ENCODE measurements at places on chromosomes 3 and 15.

DNA sequence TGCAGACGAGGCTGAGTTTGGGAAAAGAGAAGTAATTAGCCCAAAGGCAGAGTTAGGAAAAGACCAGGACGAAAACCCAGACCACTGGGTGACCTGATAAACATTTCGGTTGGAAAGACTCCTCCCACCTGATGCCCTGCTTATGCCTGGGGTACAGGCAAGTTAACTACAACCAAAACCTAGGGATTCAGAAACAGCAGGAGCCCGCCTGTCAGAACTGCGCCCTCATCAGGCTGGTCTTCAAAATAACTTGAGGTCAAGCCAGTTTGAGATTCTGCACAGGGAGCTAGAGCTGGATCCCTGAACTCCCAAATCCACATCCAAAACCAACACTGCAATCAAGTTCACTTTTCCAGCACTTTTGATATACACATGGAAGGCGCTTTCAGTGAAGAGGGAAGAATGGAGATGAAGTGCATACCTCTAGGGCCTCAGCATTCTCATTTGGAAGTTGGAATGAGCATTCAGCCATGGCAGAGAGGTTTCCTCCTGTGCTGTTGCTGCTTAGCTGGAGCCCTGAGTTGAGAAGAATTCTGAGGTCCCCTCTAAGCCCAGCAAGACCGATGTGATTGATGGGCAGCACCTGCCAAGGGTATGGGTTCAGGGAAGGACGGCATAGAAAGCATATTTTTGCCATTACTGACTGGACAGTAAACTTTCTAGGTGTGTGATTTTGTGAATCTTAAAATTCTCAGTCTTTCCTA is 11.6 kb downstream of the TSEN2 start:
- DNase-seq = no peak

DNA sequence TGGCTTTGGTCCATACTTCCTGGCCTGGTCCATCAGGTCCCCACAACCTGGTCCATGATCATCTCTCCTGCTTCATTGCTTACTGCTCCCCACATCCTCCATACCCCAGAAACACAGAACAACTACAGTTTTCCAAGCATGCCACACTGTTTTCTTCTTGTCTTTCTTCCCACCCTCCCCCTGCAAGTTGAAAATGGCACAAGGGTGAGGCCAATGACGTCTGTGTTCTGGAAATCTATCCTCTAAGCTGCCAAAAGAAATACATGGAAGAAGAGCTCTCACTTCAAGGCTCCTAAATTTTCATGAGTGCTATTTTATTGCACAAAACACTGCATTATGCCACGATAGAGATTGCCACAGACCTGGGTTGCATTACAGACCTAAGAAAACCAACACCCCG is 404.4 kb downstream of the VPS13C start:
- DNase-seq = no peak

DNA sequence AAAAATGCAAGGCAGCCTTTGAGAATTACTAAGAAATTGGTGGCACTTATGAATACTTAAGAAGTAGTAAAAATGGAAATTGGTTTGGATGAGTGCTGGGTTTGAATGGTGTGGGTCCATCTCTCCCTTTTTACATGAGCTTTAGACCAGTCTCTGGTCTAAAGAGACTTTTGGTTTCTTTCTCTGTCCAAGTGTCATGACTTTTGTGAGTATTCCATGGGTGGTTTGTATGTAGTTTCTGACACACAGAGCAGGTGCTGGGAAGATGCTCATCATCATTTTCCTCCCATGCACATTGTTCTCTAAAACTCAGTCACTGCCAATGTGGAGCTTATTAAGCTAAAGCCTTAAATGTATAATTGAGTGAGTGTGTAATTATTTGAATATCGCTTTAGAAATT is 63.5 kb downstream of the KAT2B start:
- DNase-seq = no peak

DNA sequence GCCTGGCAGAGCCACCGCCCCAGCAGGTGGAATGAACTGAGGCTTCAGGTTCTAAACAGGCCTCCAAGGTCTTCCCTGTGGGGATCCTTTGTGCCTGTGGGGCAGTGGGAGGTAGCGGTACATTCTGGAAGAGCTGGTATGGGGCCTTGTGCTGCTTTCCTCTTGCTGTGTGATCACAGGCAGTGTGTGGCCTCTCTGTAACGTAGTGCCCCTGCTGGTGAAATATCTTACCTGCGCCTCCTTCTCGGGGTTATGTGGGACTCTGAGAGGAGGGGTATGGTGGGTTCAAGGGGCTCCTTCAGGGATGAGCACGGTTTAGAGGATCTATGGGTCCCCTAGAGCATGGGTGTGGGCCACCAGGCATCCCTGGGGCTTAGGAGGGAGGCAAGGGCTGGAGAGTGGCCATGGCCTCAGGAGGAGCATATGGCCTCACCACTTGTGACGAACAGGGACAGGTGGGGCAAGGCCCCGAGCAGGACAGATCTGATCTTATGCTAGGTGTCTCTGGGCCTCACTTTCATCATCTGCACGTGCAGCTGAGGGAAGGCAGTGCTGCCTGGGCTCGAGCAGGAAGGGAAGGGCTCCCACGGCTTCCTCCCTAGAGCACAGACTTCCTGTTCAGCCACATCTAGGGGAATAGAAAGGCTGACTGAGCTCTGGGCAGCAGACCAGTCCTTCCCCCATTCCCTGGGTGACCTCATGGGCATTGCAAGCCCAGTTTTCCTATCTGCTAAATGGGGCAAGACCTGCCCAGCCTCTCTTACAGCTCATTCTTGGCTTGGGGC is 1.9 kb upstream of the ALS2CL start:
- peak; percentile 46 for DNase-seq

DNA sequence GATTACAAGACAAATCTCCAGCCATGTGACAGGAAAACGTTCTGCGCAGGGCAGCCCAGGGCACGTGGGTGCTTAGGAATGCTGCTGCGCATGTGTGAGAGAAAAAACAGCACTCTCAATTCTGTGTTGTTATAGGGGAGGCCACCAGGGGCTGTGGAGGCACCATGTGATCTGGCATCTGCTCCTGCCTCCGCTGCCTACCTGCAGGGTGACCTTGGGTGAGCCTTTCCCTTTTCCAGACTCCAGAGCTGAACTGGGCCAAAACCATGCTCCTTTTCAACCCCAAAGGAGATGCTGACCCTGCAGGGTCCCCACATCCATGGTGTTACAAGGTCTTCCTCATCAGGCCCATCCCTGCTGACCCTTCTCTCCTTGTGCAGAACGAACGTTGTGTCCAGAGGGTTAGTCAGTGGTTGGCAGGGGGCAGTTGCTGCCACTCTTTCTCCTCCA is 81.5 kb upstream of the RASGRF1 start:
- DNase-seq = peak; percentile 17

GRCh38 chr3:127542441-127542952 is 48.0 kb downstream of the TPRA1 start:
- DNase-seq = no peak

GRCh38 chr15:76546805-76547204 is 210.2 kb downstream of the ISL2 start:
- no peak for DNase-seq

DNA sequence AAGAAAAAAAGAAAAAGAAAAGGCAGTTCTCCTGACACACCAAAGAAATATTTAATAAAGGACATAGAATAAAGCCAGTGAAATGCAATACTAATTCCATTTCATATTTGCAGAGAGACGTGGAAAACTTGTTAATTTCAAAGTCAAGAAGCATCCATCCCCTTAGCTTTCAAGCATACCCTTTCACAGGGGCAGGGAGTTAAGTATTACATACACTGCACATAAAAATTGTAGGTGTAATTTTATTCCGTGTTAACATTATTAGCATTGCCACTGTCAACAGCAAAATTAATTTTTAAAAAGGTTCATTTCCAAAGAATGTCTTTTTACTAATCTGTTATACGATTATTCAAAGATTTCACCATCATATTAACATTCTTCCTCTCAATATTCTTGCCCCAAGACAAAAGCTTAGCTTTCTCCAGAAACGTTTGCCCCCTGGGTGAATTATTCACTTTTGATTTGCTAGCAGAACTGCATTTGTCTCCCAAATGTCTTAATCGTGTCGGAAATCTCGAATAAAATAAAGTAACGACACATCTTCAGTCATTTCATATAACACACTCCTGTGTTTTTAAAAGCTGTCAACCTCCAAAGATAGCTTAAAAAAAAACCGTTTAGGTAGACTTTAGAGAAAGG is 517.9 kb downstream of the MECOM start:
- no peak for DNase-seq

- DNase-seq = no peak
Measured at GRCh38 chr3:179942553-179943075, 94.1 kb downstream of the PEX5L start.

DNA sequence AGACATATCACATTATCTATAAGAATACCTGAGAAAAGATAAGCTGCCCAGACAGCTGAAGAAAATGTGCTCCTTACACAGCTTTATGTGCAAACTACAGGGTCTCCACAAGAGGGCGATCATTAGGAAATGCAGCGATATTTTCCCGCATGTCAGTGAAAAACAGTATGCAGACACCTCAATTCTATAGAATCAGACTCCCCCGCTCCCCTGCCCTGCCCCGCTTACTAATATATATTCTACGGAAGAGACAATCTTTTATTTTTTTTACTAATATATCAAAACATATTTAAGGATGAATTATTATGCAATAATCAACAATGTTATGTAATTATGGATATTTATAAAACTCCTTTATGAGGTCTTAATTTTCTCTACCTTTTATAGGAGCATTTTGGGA is 681.3 kb downstream of the ROBO1 start:
- peak; percentile 53 for DNase-seq

DNA sequence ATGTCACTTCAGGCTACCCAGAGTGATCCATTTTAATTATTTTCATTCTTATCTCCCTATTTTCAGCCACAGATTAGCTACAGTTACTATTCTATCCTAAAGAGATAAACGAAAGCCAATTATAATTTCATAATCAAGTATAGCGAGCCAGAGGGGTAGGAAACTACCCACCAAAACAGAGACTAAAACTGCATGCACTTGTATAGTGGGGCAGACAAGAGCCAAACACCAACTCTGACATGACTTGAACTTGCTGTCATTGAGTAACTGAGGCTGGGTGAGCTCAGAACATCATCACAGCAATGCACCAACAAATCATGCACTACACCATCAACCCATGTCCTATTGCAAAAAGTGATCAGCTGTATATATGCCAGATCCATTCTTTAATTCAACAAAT is 64.8 kb downstream of the FBN1 start:
- DNase-seq = no peak

- DNase-seq = no peak
Measured at GRCh38 chr3:52144796-52145735, 9.2 kb downstream of the POC1A start.
